AML-193 (cell line): ENCODE measurements at places on chromosomes 4 and X.

DNA sequence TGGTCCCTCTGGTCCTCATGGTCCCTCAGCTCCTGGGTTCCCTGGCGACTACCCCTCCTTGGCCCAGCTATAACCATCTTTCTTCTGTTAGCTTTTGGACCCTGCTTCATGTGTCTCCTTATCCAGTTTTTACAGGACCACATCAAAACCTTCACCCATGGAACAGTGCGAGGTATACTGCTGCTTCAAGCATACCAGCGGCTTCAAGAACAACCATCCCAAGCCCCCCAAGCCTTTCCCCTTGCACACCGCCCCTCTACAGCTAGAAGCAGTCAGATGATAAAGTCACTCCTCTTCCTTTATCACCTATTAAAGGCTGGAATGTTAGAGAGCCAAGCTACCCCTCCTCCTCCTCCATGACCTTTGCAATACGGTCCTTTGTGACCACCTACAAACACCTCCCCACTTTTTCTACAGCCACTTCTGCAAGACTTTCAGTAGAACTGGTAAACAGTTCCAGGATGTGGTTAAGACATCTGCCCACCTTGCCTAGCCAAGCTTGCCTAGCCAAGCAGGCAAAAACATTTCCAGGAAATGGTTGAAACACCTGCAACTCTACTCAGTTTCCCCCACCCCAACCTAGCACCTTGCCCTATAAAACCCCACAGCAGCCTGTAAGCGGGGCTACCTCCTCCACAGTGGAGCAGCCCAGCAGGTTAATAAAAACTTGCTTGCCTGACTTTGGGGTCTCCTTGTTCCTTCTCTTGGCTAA lies 125.7 kb downstream of the ZC4H2 start:
- DNase-seq = no peak

DNA sequence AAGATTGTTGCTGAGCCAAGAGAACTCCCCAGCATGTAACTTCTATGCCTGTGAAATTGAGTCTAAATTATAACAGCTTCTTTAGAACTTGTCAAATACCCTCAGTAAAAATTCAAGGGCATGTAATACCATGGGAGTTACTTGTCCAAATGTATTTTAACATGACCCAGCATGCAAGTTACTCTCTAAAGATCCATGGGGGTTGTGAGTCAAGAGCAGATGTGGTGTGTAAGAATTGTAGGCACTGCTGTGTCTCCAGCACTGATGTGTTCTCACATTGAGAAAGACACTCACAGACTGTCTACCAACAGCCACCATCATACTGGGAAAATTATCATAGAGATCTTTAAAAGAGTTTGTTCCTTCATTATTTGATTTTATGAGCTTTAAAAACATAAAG lies 237.4 kb upstream of the IL1RAPL1 start:
- DNase-seq = no peak

DNA sequence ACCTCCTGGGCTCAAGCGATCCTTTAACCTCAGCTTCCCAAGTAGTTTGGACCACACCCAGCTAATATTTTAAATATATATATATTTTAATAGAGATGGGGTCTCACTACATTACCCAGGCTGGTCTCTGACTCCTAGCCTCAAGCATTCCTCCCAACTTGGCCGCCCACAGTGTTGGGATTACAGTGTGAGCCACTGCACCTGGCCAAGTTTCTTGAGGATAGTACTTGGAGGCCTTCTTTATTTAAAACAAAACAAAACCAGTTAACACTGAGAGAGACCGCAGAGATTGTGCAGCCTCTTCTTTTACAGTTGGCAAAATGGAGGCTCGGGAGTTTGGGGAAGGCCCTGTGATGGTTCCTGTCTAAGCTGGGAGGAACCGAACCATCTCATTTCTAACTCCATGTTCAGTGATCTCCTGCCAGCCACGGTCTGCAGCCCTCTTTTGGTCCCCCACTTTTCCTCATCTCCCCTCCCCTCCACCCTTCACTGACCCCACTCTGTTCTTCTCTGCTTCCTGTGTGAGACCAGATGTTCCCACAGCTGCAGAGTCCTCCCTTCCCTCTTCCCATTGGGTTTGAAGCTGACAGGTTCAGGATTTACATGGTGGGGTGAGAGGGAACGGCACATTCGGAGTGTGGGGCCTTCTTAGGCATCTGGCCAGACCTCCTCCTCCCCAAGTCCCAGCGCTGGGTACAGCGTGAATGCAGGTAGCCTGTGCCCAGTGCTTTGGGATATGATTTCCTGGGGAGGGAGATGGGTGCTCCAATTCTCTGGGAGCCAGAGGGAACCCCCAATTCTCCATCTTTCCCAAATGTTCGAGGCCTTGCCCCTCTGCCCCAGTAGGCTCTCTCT lies 1.4 kb upstream of the SORCS2 start:
- no peak for DNase-seq

DNA sequence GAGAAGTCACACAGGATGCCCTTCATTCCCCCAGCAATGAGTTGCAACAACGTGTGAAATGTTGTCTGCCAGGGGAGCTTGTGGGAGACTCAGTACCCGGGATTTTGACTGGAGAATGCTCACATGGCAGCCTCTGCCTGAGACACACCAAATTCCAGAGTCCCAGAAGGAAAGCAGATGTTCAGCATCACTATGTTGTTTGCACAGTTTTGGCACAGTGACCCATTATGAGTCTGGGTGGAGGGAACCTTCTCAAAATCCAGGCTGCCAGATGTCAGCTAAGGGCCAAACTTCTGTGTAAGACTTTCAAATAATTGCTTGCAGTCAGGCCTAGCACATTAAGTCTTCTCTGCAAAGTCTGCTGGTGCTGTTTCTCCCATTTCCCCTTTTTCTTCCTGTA lies 1029.7 kb upstream of the TENM3 start:
- DNase-seq = no peak

- DNase-seq = no peak
Measured at GRCh38 chrX:108020631-108021030, 24.2 kb upstream of the VSIG1 start.
